Putamen (tissue), 1 donor: ENCODE measurements at places on chromosomes 1 and 21.

DNA sequence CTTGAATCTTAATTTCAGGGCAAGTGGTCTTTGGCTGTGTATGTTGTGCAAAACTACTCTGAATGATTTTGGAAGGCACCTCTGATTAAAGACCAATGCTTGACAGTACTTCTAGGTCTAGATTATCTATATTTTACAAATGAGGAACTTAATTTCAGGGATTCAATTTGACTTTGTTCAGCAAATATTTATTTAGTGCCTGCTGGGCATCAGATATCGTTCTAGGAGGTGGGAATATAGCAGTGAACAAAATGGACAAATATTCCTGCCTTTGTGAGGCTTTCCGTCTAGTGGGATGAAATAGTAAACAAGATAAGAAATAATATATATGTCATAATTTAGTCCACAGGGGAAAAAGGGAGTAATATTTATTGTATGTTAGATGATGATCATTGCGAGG is 4.7 kb downstream of the ZNF326 start:
- DNase-seq: no peak

DNA sequence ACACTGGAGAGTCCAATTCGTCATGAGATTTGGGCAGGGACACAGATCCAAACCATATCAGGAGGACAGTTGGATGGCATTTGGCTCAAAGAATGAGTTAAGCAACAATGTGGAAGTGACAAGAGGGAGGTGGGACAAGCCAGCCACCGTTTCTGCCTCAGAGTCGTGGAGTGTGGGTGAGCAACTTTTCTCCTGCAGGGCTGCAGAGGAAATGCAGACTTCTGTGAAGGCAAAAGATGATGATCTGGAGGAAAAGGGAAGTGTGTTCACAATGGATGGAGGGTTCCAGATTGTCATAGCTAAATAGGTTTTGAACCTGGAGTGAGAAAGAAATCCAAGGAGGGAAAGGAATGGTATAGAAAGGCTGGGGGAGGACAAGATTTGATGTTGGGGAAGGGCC is 16.4 kb upstream of the KANK4 start:
- DNase-seq: no peak

GRCh38 chr1:41626146-41626545 is 141.7 kb upstream of the EDN2 start:
- DNase-seq: no peak

DNA sequence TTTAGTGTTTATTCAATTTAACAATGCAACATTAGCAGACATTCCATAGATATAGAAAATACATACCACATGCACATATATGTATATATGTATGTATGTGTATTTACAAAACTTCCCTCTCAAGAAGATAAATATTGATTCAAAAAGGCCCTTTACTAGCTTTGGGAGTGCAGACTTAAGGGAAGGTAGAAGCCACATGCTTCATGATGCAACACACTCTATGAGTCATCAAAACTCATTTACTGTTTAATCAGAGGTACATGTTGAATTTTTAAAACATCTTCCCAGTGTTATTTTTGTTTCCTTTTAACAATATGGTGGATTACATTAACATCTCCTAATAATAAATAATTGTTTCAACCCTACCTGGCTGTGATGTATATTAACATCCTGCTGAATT is 61.4 kb upstream of the KIRREL1 start:
- no peak for DNase-seq

DNA sequence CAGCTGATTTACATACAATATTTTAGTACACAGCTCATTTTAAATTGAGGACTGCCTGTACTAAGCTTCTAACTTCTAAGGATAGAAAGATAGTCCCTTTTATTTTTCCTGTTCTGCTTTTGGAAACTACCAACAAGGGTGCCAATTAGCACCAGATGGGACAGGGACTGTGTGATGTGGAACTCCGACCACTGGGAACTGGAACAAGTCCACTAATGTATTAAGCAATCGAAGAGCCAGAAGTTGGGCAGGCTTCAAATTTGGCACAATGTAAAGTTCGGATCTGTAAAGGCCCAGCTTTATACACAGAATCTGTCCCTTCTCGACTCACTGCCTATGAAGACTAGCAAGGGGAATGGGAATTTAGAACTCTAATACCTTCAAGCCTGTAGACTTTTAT is 149.3 kb downstream of the ZC3H11B start:
- DNase-seq: no peak

- no peak for DNase-seq
Observed at GRCh38 chr21:17777072-17777765, 41.9 kb downstream of the C21orf91 start.

DNA sequence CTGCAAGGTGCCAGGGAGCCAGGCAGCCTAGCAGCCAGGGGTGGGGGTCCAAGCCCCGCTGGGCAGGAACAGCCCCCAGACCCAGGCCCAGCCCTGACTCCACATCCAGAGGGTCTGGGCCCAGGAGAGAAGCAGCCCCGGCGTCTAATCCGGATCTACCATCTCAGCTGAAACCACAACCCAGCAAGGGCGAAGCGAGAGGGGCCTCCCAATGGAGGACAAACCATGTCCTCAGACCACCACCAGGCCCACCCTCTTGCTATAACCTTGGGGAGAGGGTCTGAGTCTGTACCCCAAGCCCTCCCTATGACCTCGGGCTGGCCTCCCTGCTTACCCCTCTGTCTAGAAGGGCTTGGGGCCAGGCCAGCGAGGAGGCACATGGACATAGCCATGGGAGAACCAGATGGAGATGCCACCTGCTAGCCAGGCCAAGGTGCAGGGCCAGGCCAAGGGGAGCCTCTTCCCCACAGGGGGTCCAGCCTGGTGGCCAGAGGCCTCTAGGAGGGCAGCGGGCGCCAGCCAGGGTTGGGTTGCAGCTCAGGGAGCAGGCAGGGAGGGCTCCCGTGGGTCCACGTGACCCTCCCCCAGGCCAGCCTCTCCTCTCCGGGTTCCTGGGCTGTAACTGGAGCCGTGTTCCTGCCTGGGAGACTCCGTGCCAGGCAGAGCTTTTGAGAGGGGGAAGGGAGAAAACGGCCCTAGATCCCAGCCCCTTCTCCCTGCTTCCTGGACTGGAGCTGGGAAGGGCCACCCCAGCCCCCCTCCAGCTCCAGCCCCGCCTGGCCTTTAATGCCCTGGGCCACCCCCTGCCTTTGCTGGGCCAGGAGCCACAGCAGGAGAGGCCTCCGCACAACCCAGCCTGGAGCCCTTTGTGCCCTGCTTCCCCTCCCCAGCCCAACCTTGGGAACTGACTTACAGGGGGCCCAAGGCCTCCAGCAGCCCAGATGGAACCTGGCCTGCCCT is 2.5 kb downstream of the WNT9A start:
- no peak for DNase-seq

- DNase-seq: no peak
Observed at GRCh38 chr1:209224886-209225285, 358.6 kb upstream of the CAMK1G start.

DNA sequence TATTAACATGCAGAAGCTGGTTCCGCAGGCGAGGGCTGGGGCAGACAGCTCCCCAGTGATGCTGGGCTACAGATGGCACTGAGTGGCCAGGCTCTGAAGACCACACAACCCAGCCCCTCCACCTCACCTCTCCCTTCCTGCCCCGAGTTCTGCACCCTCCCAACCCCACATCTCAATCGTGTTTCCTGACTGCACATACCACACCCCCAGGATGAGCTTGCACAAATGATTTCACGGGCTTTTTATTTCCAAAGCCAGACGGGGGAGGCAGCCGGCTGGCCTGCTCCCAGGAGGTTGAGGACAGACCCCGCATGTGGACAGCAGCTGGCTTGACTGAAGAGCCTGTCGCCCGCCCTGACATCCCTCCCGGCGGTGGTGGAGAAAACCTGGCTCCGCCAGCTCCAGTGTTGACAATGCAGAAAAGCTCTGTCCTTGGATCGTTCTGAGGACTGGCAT is 21.4 kb upstream of the ALDH4A1 start:
- no peak for DNase-seq

GRCh38 chr1:90768826-90769225 is 51.7 kb upstream of the BARHL2 start:
- no peak for DNase-seq

- DNase-seq: no peak
Observed at GRCh38 chr1:113821916-113822315, 9.6 kb upstream of the RSBN1 start.

DNA sequence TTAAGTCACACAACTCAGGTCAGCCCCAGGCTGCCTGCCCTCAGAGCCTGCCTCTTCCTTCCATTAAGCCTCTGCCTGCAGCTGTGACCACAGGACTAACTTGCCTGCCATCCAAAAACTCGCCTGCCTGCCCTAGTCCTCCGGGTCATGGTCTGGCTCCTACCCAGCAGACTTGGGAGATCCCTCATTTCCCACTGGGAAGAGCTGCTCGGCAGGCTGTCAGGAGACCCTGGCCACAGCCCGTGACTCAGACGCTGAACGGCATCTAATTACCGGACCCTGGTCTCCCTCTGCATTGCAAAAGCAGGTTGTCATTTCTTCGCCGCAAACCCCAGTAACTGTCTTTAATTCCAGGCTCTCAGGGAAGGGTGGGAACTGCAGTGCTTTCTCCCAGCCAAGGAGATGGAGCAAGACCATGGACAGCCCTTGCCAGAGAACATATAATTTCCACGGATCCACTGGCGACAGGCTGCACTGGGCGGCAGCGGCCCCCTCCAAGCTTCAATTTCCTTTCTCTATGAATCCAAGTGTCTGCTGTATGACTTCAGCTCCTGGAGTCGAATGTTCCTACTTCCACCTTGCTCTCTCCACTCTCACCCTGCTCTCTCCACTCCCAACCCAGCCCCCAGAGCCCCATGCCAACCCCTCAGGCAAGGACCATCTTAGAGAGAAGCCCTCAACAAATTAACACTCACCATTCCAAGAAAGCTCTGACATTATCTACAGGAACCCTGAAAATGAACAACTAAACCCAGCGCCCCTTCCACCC is 20.4 kb downstream of the OLFML2B start:
- no peak for DNase-seq

- no peak for DNase-seq
Observed at GRCh38 chr1:27336756-27337155, 5.1 kb upstream of the SYTL1 start.

DNA sequence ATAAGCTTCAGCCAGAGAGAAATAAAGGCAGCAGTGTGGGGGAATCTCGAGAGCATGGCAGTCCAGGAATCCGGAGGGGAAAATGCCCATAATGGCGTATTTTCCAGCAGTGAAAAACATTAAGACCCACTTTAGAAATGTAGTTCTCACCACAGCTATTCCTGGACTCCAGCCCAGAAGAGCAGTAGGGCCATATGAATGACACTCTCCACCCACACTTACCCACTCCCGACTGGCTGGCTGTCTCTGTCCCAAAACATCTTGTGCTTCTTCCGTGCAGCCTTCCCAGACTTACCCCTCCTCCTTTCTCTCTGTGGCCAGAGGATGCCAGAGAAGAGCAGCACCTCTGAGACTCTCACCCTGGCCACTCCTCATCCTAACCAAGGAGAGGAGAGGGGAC is 56.4 kb downstream of the TRABD2B start:
- no peak for DNase-seq

DNA sequence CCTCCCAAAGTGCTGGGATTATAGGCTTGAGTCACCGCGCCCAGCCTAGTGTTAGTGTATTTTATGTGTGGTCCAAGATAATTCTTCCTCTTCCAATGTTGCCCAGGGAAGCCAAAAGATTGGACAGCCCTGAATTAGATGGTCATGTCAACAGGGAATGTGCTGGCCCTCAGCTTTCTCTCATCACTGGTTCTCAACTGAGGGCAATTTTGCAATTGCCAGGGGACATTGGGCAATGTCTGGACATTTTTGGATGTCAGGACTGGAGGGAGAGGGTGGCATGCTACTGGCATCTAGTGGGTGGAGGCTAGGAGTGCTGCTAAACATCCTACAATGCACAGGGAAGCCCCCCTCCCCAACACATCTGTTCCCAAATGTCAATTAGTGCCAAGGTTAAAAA is 95.0 kb downstream of the LAMC2 start:
- DNase-seq: no peak

DNA sequence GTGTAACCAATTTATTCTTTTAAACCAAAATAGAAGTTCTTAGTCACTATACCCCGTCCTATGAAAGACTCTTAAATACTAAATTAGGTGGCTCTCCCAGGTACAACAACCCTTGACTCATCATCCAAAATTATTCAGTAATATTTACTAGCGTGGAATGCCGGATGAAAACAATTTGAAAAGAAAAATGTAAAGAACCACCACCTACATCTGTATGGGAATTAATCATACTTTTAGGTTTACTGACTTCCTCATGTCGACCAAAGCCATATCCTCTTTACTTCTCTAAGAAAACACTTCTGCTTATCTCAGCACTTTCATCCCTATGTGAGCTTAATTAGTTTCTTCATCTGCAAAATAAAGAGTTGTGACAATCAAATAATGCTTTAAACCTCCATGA is 139.6 kb downstream of the AKT3 start:
- DNase-seq: no peak

DNA sequence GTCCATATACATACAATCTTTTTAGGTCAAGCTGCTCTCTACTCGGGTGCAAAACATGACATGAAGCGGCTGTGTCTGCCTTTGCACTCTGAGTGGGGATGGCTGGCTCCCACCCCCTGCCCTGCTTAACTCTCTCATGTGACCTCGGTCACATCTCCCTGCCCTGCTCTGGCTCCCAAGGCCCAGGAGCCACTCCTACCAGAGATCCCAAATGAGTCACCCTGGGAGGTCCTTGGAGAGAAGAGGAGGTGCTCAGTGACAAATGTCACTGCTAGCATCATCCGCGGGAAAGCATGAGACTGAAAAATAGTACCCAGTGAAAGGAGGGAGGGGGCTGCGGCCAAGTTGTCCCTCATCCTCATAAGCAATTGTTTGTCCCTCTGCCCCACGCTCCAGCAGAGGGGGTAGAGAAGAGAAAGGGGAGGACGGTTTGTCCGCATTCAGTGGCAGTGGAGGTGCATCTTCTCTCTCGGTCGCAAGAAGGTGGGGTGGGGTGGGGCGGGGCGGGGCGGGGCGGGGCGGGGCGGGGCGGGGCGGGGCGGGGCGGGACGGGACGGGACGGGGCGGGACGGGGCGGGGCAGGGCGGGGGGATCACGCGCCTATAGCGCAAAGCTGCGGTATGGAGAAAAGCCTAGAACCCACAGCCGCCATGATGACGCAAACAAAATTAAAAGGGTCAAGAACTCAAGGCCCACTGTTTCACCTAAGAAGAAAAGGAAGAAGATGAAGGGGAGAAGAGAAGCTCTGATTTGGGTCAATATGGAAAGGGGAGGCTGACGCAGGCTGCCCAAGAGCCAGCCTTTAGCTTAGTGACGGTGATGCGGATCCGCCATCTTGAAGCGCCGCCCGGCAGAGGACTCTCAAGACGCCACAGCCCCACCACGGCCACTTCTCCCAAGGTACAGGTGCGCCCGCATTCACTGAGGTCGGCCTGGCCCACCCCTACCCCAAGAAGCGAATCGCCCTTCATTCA is 66.2 kb downstream of the CD46 start:
- no peak for DNase-seq

GRCh38 chr1:3219005-3219790 is 150.2 kb downstream of the PRDM16 start:
- peak; percentile 91 for DNase-seq

GRCh38 chr1:106780806-106781569 is 275.5 kb upstream of the PRMT6 start:
- no peak for DNase-seq

- DNase-seq: no peak
Observed at GRCh38 chr1:150018165-150018564, 7.6 kb upstream of the OTUD7B start.
